ENCODE measurements at places on chromosomes 1 and 21. TPM values are rescaled to one million over a fixed set of nuclear protein-coding genes. Genes with fewer than 3 reads are reported as not detected.

Gene SELL
- total RNA-seq = 1.1 TPM

Gene CELA3A
- total RNA-seq = not detected

Gene RAB29
- 15.9 TPM for total RNA-seq

Gene SV2A
- total RNA-seq = 8.7 TPM

Gene ACOT11
- total RNA-seq = 2.3 TPM

Gene GALNT2
- total RNA-seq = 112 TPM

Gene MCOLN2
- 2.8 TPM for total RNA-seq

Gene NADK
- 31.6 TPM for total RNA-seq

Gene OXCT2
- total RNA-seq = 1.7 TPM

Gene TFF1
- not detected for total RNA-seq

Gene S100A3
- 2.8 TPM for total RNA-seq

Gene TTF2
- total RNA-seq = 18.2 TPM

Gene GJB3
- under 0.01 TPM for total RNA-seq

Gene S100A7
- not detected for total RNA-seq

Gene OR2L2
- total RNA-seq = not detected

Gene PLCH2
- total RNA-seq = under 0.01 TPM

Gene HES3
- total RNA-seq = not detected

Gene CHI3L2
- 20.9 TPM for total RNA-seq

Gene NTRK1
- 1.1 TPM for total RNA-seq

Gene KRTAP11-1
- total RNA-seq = not detected

Gene PALMD
- 31.9 TPM for total RNA-seq

Gene SPAG17
- total RNA-seq = under 0.01 TPM

Gene ANGPTL7
- not detected for total RNA-seq

Gene LRRC3
- 0.85 TPM for total RNA-seq

Gene PRRX1
- 101 TPM for total RNA-seq

Gene SMCP
- not detected for total RNA-seq

Gene AIRE
- total RNA-seq = 0.28 TPM

Gene TSHB
- not detected for total RNA-seq

Gene CAMSAP2
- total RNA-seq = 21.7 TPM

Gene OPTC
- not detected for total RNA-seq

Gene CACNA1E
- under 0.01 TPM for total RNA-seq

Gene ESPN
- total RNA-seq = under 0.01 TPM

Gene LDLRAD1
- total RNA-seq = not detected

Gene PRR9
- not detected for total RNA-seq

Gene KCNA3
- total RNA-seq = 0.28 TPM

Gene TSACC
- 0.28 TPM for total RNA-seq

Gene FAM177B
- not detected for total RNA-seq

Gene DENND1B
- total RNA-seq = 6.9 TPM

Gene DCST1
- not detected for total RNA-seq

Gene DTL
- total RNA-seq = 31.8 TPM

Gene VSIG8
- not detected for total RNA-seq

Gene TCHHL1
- total RNA-seq = not detected

Gene LIN28A
- not detected for total RNA-seq

Gene C1QB
- not detected for total RNA-seq

Gene FMN2
- 73.6 TPM for total RNA-seq

Gene LPGAT1
- 57.7 TPM for total RNA-seq

Gene RNU1-2
- under 0.01 TPM for total RNA-seq

Gene RGS16
- total RNA-seq = 0.58 TPM

Gene IVL
- total RNA-seq = not detected

Gene LMX1A
- not detected for total RNA-seq

Gene S100B
- total RNA-seq = 0.28 TPM

Gene SPRR5
- total RNA-seq = not detected

Gene S100A12
- total RNA-seq = not detected
